Right lobe of liver (tissue), 6 donors: ENCODE measurements at places on chromosomes 5 and 9.
A peak's percentile ranks its signal among the peaks of the same experiment; 100 is the strongest.

DNA sequence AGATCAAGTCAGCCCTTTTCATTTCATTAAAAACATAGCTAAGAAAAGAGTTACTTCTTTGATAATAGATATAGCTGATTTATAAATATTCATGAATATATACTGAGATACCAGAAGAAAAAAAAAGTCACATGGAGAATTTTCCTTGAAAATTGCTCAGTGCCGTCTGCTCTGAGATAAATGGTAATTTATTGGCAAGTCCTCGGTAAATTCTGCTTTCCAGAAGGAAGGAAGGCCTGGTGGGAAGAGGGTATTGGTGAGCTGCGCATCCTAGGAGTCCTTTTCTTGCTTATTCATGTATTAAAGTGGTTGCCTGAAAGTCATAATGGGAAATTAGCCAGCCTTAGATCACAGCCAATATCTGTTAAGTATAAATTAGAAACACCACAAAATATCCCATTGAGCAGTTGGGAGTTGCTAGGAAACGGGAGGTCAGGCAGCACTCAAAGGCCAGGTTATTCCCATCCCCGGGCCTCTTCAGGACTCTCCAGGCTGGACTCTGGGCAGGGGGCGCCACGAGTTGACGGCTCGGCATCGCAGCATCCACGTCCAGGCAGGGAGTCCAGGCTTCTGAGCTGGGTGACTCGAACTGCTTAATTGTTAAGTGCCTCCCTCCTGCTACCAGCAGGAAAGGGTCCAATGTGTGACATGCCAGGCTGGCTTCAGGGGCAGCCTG, 116.7 kb upstream of the RETREG1 start:
- DNase-seq: no peak

- DNase-seq: no peak
Measured at GRCh38 chr5:121189342-121190305, 662.1 kb upstream of the FTMT start.

DNA sequence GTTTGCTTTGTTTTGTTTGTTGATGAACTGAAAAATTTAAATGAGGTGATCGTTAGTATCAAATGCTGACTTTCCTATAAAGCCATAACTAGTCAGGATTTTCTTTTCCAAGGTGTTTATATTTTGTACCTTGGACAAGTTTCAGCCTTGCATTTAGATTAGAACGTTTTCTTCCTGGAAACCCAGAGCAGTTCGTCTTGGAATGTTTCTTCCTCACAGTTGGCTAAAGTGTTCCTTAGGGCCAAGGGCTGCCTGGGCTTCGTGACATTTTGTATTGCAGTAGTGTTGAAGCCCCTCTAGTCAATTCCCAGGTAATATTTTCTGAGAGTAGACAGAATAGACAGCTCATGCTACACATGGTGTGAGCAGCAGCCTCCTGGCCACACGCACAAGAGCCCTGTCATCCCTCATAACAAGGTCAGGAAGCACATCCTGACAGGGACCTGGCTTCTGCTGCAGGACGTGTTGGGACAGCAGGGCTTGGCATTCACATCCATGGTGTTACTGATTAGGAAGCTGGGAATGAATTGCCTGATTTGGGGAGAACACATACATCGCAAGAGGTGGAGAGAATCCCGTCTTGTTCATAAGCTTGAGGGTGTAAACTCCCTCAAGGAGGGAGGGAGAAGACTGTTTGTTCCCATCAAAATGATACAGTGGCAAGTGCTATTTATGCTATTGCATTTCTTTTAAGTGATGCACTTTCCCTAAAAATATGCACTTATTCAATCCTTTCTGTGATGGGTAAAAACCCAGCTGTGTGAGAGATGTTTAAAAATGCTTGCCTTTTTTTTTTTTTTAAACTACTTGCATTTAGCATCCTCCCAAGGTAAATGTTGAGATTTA, 31.7 kb downstream of the FUBP3 start:
- DNase-seq: no peak

DNA sequence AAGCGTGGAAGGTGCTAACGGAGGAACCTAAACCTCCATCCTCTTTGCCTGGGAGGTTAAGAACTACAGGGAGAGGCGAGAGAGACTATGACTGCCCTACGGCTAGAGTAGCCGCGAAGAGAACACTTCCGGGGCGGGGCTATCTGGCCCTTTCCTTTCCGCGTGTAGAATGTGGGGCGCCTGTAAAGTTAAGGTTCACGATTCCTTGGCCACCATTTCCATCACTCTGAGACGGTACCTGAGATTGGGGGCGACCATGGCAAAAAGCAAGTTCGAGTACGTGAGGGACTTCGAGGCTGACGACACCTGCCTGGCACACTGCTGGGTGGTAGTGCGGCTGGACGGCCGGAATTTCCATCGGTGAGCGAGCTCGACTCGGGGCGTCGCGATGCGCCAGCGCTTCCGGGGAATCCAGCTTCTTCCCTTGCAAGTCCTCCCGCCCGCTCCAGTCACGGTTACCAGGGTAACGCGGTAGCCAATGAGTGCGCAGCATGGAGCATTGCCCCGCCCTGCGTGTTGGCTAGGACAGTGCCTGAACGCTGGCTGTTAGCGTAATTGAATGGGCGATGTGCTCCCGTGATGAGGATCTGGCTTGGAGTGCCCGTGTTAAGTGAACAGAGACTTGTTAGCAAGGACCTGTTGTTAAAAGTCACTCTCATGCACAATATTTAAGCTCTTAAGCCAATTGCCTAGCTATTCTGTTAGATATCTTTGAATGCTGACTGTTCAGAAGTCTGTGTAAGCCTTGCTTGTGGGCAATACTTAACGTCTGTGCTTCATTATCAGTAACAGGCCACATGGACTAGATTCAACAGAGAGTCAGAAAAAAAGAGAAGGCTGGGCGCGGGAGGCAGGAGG, at the start of gene THG1L:
THG1L (plus strand) TSS at position 149 of the 858 bp plus-strand sequence; CDS start at position 170, 21 bp downstream.
- DNase-seq: peak; percentile 99

GRCh38 chr9:131695366-131695765, 44.5 kb downstream of the RAPGEF1 start:
- no peak for DNase-seq

DNA sequence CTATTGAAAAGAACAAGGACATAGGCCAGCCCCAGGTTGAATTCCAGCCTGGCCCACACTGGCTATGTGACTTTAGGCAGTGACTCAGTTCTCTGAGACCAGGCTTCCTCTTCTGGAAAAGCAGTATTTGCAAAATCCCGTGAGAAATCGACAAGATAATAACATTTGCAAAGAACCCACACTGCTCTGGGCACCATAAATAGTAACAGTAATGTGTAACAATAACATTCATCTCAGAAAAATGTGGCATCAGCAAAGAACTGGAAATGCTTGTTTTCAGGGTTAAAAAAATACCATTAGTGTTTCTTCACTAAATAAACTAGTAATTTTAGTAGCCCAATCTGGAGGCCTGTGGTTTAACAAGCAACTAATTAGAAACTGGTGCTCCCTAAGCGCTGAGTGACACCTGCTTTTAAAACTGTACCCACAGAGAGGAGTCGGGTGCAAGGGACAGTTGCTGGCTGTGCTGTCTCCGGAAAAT, 148.4 kb downstream of the TTLL11 start:
- DNase-seq: no peak

DNA sequence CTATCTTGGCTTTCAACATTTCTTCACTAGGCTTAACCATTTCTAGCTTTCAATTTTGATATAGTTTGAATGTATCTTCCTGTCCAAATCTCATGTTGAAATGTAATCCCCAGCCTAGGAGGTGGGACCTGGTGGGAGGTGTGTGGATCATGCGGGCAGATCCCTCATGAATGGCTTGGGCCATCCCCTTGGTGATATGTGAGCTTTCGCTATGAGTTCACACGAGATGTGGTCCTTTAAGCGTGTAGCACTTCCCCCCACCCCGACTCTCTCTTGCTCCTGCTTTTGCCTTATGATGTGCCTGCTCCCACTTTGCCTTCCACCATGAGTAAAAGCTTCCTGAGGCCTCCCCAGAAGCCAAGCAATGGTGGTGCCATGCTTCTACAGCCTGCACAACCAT, 40.6 kb downstream of the PHAX start:
- no peak for DNase-seq

DNA sequence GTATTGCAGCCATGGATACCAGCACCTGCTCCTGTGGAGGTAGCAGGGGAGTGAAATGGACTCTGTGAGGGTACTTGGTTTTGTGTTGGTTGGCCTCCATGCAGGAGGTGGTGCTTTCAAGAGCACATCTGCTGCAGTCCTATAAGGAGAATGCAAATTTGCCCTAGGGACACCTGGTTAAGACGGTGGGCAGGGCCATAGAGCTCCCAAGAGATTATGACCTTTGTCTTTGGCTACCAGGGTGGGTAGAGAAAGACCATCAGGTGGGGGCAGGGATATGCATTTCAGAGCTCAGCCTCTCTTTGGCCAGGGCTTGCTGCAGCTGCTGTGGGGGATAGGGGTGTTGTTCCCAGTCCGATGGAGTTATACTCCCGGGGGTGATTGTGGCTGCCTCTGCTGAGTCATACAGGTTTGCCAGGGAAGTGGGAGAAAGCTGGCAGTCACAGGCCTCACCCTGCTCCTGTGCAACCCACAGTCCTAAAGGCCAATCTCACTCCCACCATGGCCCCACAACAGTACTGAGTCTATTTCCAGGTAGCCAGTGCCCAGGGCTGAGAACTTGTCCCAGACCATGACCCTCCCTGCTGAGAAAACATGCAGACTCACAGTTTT, 14.0 kb upstream of the PDLIM4 start:
- no peak for DNase-seq

DNA sequence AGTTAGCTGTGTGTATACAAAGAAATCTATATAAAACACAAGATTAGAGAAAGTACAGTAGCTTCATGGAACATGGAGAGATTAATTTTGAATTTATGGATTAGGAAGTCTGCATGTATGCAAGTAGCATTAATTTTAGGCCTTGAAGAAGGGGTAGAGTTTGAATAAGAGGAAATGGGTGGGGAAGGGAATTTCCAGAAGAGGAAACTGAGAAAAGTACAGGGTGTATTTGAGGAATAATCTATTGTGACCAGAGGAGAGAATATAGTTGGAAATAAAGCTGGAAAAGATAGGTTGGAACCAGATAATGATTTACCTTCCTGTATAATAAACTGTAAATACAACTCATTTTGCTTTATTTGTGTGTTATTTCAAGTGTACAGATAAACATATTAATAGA, 53.6 kb downstream of the CWC27 start:
- DNase-seq: no peak

DNA sequence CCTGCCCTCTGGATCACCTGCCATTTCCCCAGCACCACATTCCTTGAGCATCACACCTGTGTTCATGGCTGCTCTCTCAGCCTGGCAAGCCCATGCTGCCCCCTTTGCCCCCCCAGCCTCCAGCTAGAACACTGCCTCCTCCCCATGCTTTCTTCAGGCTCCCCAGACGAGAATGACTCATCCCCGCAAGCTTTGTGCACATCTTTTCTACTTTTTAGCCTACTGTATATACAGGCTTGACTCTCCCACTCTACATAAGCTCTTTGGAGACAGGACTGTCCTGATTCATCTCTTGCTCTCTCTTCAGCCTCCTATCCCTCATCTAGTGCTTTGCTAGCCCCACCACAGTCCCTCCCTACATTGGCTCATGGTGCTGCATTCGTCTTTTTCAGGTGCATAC, 19.9 kb upstream of the GLIPR2 start:
- no peak for DNase-seq

GRCh38 chr9:98465799-98466198, 210.3 kb upstream of the TBC1D2 start:
- no peak for DNase-seq

GRCh38 chr9:129038109-129038852, 1.9 kb downstream of the MIGA2 start:
- no peak for DNase-seq

DNA sequence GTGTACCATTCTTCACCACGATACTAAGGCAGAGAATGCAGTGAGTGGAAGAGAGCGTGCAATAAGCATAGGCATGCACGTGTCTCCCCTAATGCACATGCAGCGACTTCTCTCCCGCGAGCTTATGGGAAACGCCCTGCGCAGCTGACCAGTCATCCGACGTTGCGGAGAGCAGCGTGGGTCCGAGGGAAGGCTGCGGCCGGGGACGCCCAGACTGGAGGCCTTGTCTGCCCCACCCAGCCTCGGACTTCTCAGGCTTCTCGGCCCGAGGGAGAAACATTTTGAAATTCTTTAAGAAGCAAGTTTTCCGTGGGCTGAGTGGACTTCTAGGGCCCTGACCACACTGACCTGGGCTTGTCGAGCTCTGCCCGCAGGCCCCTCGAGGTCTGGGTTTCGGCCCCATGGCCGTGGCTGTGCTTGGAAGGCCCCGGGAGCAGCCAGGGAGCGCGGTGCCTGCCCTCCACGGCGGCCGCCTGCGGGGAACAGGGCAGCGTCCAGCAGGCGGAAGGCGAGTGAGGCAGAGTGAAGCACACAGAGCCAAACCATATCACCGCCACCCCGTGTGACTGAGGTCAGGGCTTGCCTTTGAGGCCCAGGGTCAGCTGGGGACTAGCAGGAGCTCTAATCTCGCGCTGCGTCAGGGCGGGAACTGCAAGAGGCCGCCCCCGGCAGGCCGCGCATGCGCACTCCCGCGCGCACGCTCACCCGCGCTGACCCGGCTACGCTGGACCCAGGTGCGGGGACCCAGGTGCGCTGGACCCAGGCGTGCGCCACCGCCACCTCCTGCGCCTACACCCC, 60.0 kb upstream of the IRX1 start:
- DNase-seq: no peak

DNA sequence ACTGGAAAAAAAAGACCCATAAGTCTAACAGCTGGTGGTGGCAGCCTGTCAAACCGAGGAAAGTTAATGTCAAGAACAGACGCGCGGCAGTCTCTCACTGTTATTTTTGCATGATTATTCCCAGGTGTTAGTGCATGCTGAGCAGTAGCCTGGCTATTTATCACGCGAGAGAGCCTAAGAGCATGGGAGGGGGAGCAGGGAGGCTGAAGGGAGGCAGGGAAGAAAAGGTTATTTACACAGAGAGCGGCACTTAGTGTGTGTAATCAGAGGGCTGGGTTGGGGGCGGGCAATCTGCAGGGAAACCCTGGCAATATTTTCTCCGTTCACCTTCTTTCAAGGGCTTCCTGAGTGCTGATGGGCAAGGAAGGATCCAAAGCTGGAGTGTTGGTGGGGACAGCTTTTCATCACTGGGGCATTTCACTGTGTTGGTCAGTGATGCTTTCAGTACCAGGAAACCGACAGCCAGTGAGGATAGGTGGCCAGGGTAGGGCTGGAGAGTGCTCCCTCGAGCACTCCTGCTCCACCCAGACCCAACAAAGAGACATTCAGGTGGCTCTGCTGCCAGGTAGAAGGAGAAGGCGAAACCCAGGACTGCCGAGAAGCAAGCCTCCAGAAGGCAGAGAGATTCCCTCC, 39.6 kb downstream of the ZNF608 start:
- DNase-seq: no peak

GRCh38 chr9:6696178-6696577, 50.6 kb upstream of the GLDC start:
- DNase-seq: no peak
